M059J (cell line): ENCODE measurements at places on chromosomes 5 and 9. TPM values are rescaled to one million over a fixed set of nuclear protein-coding genes. Genes with fewer than 3 reads are reported as not detected.

F2RL1 gene
- total RNA-seq, result 118 and 125 TPM in 2 replicates

C5orf63 gene
- 1.7 and 2.6 TPM in 2 replicates for total RNA-seq

PCDHGA10 gene
- total RNA-seq, result 0.71 and 0.89 TPM in 2 replicates

CRB2 gene
- not detected in 2 replicates for total RNA-seq

C9orf50 gene
- total RNA-seq, result 0.10 TPM in 1 of 2 replicates, not detected in the other
